ENCODE measurements at places on chromosomes 4 and X.
A peak's percentile ranks its signal among the peaks of the same experiment; 100 is the strongest.

- DNase-seq: no peak
These were observed 52.7 kb upstream of the FRMPD3 start for GRCh38 chrX:107396783-107397182.

GRCh38 chr4:7430368-7430964, 4.3 kb downstream of the PSAPL1 start:
- DNase-seq: peak; percentile 68

DNA sequence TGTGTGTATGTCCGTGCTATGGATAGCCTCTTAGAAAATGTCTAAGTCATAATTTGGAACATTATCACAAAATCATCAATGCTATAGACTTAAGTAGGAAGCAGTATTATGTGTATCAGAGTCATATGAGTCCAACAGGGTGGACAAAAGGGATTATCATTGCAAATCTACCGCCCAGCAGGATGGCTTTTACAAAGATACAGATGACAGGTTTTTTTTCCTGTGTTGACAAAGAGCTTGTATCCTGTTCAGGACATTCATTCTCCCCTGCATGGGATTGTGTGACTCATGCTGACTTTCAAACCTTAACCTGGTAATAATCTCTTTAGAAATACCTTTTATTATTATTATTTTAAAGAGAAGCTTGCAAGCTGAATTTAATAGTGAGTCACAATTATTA, 310.3 kb upstream of the GNPDA2 start:
- no peak for DNase-seq

- no peak for DNase-seq
These were observed 7.5 kb upstream of the FAM184B start for GRCh38 chr4:17788956-17789355.

GRCh38 chrX:38095971-38096529, 89.7 kb downstream of the SYTL5 start:
- DNase-seq: no peak

DNA sequence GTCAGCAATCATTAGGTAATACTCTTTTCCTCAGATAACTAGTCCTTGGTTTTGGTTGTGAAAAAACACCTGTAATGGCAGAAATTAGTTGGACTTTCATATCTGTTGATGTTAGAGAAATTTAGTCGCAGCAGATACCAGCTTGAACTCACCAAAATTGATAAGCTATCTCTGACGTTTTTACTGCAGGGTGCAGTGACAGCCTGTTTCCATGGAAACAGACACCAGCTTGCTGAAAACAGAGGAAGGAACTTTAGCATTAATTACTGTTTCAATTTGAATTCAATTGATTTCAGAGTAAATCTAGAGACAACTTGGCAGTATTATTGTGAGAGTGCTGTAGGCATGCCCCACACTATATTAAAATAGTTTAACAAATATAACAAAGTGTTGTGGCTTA, 246.5 kb downstream of the PPP1R2C start:
- no peak for DNase-seq

GRCh38 chrX:149508467-149508866, 3.4 kb upstream of the IDS start:
- no peak for DNase-seq

- no peak for DNase-seq
These were observed 350.9 kb downstream of the CAMK2D start for GRCh38 chr4:113410686-113411085.

- no peak for DNase-seq
These were observed 31.7 kb upstream of the MANBA start for GRCh38 chr4:102792361-102792936.

DNA sequence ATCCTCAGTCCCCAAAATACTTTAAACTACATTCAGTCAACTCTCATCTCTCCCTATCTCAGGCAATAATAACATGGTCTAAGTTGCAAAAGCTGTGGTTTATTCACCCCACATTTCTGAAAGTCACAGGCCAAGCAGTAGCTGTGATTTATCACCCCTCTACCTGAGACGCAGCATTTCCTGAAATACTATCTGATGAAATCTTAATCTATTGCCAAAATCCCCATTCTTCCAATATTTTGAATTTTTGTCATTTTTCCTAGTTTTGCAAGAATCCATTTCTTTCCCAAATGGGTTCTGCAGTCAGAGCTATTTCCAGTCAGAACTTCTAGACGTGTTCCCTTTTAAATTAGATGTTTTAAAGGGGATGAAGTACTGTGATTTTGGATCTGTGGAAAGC, 148.3 kb downstream of the BANK1 start:
- no peak for DNase-seq

DNA sequence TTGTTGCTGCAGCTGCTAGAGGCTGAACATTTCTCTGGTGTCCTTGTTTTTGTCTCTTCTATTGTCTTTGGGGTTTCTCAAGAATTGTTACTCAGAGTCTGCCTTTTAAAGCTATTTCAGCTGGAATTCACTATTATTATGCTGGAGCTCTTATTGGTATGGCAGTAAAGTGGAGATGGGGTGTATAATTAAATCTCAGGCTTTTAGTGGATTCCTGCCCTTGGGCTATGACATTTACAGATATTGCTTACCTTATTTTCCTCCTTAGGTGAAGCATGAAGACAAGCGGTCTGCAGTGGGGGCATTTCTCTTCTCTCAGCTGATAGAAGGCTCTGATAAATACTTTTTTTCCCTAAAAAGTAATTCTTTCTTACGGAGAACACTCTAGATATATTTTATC, 1656.6 kb upstream of the IGFBP7 start:
- no peak for DNase-seq

- no peak for DNase-seq
These were observed 180.7 kb downstream of the GASK1B start for GRCh38 chr4:157992038-157992705.

GRCh38 chr4:23219779-23220408, 527.2 kb downstream of the GBA3 start:
- DNase-seq: no peak
